ENCODE measurements at places on chromosomes 7 and 10.

DNA sequence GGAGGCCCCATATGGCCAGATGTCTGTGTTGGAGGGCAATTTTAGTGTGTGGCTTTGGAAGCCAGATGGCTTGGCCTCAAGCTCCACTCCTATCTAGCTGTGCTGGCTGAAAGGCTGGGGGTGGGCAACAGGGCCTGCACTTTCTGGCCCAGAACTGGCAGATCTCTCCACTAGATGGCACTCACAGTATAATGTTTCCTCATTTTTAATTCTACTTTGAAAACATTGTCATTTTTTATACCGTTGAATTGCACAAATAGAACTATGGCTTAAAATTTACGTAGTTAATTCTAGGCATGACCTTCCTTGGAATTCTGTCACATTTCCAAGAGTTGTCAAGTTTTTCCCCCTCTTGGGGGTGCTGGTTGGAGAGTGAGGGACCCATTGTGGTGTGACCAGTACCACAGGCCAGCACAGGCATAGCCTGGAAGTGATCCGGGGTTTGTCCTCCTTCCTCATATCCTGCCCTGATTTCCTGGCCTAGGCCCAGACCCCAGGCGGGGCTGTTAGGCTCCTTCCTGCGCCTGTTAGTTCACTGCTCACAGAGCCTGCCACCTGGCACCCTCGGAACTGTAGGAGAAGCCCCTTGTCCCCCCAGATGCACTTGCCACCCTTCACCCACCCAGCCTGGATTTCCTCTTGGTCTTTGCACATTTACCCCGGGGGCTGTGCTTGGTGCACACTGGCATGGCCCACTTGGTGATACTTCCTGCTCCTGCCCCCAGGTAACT, 52.8 kb downstream of the ARHGAP22 start:
- no peak for DNase-seq

- no peak for DNase-seq
Observed at GRCh38 chr10:26790221-26790995, 70.3 kb downstream of the ABI1 start.

GRCh38 chr7:29619111-29619510, 55.5 kb downstream of the PRR15 start:
- DNase-seq: no peak

DNA sequence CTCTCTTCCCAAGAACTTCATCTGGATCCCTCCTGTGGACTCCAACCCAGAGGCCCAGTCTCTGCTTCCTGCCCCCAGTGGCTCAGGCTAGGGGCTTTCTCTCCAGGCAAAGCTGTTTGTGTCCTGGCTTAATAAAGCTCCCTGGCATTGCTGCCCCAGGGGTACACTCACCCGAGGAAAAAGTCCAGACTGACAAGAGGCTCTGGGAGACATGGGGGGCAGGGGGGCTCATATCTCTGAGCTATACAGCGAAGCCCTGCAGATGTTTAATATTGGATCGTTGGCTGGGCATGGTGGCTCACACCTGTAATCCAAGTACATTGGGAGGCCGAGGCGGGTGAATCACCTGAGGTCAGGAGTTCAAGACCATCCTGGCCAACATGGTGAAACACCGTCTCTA, 10.7 kb upstream of the COMTD1 start:
- no peak for DNase-seq

- no peak for DNase-seq
Observed at GRCh38 chr7:135731-136645, 56.4 kb upstream of the FAM20C start.

- no peak for DNase-seq
Observed at GRCh38 chr7:149733924-149734790, 39.2 kb downstream of the ZNF467 start.

GRCh38 chr10:112442063-112442462, 4.7 kb downstream of the ZDHHC6 start:
- DNase-seq: no peak

DNA sequence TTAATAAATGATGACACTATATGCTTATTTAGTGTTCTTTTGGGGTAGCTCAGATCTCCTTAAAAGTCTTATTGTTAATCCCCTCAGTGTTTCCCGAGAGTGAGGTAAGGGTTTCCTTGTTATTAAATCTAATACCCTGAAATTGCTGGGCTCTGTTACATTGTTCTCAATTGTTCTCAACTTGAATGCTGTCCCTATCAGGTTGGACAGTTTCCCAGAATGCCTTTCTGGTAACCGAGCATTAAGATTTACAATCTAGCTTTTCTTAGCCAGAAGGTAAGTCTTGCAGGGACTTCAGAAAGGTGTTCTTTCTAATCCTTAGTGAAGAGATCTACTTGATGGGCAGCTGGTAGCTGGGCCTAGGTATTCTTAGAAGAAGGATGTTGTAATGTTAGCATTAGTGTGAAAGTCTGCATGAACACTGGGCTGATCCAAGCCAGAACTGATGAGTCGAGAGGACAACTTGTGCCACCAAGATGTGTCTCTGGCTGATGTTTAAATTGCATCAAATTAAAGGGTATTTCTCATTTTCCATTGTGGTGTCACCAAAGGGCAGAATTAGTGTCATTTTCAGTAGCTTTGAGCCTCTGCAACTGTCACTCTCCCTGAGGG, 89.9 kb downstream of the SND1 start:
- DNase-seq: no peak

DNA sequence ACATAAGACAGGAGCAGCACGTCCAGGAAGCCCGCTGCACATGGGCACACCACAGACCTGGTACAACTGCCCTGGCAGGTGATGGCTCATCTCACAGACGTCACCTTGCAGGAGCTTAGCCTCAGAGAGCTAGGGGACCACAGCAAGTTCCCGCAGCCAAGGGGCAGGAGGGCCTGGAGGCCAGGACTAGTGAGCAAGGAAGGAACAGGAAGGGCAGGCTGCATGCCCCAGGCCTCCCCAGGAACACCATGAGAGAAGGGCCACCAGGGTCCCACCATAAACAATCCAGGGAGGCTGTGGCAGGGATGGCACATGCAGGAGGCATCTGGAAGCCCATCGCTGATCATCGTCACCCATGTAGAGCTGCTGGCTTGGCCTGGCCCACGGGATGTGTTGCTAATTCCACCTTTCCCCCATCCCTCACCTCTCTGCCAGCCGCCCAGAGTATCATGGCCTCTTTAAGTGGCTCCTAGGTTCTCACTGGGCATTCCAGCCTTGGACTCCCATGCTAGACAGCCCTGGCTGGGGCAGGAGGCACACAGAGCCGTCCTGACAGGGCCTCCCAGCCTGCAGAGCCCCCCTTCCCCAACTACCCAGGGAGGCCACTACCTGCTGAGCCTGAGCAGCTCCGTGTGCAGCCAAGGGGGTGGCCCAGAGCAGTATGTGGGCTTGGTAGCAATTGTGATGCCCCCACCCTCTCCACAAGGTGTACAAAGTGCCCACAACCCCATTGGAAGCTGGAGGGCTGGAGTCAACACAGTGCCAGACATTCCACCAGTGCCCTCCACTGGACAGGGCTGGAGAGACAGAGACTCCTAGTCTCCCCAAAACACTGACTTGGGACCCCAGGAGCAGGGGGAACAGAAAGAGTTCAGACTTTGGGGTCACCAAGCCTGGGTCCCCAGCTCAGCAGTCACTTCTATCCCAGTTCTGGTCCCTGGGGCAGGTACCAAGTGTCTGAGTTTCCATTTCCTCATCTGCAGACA, 35.5 kb downstream of the GRID1 start:
- no peak for DNase-seq

DNA sequence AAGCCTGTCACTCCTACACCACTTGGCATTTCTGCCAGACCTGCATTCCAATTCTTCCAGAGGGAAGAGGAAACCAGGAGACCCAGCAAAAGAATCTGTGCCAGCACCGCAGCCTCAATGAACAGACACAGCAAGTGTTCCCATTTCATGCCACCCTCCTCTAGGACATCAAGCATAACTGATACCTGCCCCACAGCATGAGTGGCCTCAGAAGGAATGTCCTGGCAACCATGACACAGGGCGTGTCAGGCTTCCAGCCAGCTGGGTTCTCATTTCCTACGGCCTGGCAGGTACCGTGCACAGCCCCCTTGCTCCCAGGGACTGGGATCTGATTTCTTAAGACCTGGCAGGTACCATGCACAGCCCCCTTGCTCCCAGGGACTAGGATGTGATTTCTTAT, 7.8 kb downstream of the MAD1L1 start:
- DNase-seq: no peak

DNA sequence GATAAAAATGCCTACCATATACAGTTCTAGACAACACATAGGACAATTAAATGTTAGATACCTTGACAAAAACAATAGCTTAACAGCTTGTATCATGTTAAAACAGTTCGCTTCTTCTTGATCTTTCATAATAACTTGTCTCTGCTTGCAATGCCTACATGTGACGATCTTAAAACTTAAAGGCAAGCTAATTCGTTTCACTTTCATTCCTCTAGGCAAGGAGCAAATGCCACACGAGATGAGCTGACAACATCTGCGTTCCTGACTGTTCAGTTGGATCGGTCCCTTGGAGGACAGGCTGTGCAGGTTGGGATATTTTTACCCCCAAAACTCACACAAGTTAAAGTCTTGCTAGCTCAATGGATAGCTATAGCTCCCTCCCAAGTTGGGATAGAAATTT, 51.6 kb upstream of the ARL4A start:
- no peak for DNase-seq

- peak; percentile 24 for DNase-seq
Observed at GRCh38 chr7:2894118-2894940, 50.2 kb upstream of the GNA12 start.

DNA sequence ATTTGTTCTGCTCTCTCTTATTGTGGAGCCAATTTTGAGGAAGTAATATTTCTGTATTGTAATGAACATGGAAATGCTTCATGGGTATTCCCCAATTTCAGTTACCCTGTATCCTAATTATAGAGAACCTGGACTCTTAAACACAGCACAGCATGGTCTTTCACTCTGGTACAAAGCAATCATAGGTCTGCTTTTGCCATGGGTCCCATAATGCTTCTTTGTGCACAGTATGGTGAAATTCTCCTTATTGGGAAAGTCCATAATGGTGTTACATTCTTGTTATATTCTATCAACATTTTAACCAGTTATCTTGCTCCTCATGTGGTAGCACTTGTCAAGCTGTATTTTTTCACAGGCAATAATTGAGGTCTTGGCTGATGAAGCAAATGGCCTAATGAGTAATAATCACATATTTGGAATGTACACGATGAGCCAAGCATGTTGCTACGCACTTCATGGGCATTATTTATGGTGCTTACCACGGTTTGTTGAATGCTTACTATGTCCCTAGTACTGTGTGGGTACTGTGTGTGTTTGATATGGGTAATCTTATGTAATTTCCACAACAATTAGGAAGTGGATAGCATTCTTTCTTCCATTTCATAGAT, 42.9 kb downstream of the PRKG1 start:
- DNase-seq: no peak

DNA sequence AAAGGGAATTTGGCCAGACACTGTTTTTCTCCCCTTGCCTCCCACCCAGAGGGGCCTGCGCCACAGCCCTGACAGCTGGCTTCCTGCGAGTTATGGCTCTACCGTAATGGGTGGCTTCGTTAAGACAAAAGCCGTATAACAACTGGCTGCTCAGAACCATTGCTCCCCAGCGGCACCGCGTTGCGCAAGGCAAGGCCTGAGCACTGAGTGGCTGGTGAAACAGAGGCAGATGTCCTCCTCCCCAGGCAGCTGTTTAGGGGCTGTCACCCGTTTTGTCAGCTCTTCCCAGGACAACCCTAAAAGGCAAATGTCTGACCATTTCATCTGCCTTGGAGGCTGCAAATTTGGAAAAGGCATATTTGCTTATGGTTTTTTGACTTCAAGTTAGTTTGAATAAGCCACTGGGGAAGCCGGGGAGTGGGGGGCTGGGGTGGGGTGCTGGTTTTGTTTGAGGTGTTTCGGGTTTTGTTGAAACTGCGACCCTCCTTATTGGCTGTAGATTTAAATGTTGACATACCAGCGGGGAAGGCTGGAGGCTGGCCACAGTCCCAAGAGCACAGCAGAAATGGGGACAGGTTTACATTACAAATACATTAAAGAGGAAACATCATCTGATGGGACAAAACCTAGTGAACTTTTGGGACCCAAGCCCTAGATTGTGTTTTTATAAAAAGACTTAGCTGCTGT, 681 bp upstream of the SPOCK2 start:
- no peak for DNase-seq

DNA sequence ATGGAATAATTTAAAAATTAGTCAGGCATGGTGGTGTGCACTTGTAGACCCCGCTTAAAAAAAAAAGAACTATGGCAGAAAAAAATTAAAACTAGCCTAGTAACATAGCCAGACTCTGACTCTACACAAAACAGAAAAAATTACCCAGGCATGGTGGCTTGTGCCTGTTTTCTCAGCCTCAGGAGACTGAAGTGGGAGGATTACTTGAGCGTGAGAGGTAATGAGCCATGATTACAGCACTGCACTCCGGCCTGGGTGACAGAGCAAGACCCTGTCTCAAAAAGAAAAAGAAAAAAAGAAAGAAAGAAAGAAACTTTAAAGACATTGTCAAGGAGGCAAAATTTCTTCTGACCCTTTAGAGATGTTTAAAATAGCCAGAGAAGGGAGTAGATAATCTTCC, 109.0 kb upstream of the TMEM106B start:
- DNase-seq: no peak

DNA sequence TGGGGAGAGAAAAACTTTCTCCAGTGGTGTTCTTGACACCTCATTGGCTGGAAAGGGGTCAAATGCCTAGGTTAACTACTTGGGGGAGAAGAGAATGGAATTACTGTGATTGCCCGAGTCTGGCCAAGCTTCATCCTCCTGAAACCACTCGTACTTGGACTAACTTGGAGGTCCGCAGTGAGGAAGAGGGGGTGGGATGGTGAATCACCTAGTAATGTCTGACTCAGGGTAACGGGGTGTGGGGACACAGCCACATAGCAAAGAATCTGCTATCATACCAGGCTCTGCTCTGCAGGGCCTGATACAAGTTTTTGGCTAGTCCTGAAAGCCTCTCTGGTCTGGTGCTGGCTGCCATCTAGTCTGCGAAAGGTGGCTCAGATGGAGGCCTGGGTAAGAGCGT, 190.9 kb downstream of the RPS24 start:
- DNase-seq: no peak

DNA sequence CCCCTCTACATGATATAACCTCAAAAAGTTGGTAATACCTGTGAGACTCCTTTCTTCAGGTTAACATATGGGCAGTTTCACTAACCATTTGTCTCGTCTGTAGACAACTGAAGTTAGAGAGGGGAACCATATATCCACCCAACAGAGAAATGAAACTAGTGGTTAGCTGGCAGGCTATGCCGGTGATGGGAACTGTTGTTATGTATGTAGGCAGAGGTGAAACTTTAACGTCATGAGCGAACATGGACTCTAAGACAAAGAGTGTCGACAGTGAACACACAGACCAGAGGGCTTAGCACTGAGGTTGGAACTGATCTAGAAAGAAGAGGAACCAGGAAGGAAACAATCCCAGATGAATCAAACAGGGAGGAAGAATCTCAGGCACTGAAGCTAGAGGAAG, 112.4 kb downstream of the ELMO1 start:
- DNase-seq: no peak

DNA sequence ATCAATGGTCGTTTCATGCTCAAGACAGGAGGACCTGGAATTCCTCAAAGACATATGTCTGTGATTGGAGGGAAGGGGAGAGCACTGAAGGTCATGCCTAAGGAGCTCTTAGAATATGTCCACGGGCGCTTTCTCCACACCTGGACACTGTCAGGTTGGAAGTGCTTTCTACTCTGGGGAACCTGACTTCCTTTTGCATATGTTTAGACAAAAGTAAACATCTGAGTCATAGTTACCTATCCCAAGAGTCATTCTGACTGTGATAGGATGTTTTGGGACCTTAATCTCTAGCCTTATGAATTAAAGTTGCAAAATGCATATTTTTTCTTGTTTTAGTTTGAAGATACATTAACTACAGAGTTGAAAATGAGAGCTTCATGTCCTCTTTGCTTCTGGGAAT, 251.7 kb downstream of the KLF6 start:
- no peak for DNase-seq

Measured in NK-92 treated with Interleukin-12 subunit alpha and Interleukin-12 subunit beta, amount 100 ng/mL, for 24 hours (cell line).